ENCODE measurements at places on chromosomes 3 and 15.

GRCh38 chr3:139668332-139668731 lies 9.4 kb downstream of the NMNAT3 start:
- H3K27me3 ChIP-seq, result no peaks in the 10 kb centered on the region
- H3K4me1 ChIP-seq, result no peaks in the 10 kb centered on the region
- H3K27ac ChIP-seq, result no peak overlapping the region
- DNase-seq, result no peak
- no peak overlapping the region for H3K4me3 ChIP-seq

DNA sequence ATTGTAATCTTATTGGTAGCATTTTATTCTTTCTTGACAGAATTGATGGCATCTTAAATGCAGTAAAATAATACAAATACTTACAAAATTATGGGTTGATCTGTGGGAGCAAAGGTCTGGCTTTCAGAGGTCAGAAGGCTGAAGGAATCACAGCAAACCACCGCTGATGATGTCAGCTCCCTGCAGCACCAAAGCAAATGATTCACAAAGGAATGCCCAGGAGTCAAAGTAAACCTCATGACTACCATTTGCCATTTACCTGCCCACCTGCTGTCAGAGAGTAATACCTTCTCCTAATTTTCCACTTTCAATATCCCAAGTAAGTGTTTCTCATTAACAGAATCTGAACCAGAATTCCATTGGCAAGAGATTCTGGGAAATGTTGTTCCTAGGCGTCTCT lies 46.1 kb downstream of the CPA3 start:
- no peak overlapping the region for H3K27ac ChIP-seq
- no peak for DNase-seq

DNA sequence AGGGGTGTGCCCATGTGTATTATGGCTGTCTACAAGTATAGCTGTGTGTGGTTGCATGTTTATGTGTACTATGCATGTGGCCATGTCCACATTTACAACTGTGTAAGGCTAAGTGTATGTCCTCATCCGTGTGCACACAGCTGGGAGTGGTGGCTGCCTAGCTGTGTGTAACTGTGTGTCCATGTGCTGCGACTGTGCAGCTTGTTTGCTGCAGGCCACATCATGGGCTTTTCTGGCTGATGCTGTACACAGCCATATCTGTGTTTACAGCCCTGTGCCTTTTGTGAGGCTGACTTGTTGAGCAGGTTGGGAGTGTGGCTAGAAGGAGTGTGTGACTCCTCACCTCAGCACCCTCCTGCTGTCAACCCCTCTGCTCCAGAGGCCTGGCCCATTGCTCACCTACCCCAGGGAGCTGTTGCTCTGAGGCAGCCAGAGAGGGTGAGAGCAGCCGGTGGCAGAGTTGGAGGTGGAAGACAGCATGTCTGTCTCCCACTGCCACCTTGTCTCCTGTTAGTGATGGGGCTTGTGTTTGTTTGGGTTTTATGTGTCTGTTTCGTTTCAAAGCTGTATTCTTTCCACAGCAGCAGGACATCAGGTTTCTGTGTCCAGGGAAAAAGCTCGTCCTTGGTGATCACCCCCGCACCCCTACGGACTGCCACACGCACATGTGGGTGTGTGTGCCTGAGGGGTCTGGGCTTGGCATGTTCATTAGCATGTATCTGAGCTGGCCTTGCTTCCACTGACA lies 1.4 kb upstream of the GRM2 start:
- DNase-seq, result no peak
- H3K4me1 ChIP-seq, result no peaks in the 10 kb centered on the region
- H3K4me3 ChIP-seq, result no peak overlapping the region
- H3K36me3 ChIP-seq, result no peaks in the 10 kb centered on the region
- no peaks in the 10 kb centered on the region for H3K27me3 ChIP-seq
- H3K27ac ChIP-seq, result no peak overlapping the region

- no peak overlapping the region for H3K4me3 ChIP-seq
- no peaks in the 10 kb centered on the region for H3K36me3 ChIP-seq
- H3K27me3 ChIP-seq, result no peaks in the 10 kb centered on the region
- no peak for DNase-seq
- no peak overlapping the region for H3K27ac ChIP-seq
Measured at GRCh38 chr3:170792471-170792870, 77.5 kb downstream of the RPL22L1 start.

DNA sequence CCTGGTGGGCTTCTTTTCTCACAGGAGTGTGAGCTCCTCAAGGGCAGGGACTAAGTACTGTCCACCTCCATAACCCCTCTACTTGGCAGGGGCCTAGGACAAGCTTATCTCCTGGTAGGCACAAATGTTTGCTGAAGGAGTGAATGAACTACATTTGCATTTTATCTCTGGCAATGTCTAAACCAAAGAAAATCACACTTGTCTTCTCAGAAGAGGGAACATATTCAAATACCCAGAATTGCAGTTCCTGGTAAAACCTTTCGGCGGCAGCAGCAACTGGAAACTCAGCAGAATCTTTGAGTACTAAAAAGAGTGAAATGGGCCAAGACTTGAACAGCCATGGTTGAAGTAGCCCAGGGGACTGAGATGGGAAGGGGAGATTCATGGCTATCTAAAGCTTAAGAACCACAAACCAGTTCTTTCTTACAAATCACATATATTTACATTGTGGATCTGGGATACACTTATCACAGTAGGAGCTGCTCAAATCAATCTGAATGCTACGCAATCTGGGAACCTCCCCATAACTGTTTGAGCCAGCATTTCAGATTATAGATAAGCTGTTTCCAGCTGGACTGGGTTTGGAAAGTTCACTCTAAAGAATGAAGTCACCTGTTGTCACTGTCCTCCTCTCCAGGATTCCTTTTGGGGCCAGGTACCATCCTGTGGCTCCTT lies 18.7 kb upstream of the PTPN9 start:
- no peak for DNase-seq
- no peak overlapping the region for H3K27ac ChIP-seq
- no peak overlapping the region for H3K4me3 ChIP-seq

- no peak overlapping the region for H3K27ac ChIP-seq
- no peaks in the 10 kb centered on the region for H3K36me3 ChIP-seq
- no peak for DNase-seq
- no peaks in the 10 kb centered on the region for H3K27me3 ChIP-seq
- H3K4me3 ChIP-seq, result no peak overlapping the region
Measured at GRCh38 chr3:187856555-187856954, 111.3 kb upstream of the BCL6 start.

GRCh38 chr3:138732456-138732855 lies 102.3 kb downstream of the PIK3CB start:
- DNase-seq, result no peak
- H3K27ac ChIP-seq, result no peak overlapping the region

DNA sequence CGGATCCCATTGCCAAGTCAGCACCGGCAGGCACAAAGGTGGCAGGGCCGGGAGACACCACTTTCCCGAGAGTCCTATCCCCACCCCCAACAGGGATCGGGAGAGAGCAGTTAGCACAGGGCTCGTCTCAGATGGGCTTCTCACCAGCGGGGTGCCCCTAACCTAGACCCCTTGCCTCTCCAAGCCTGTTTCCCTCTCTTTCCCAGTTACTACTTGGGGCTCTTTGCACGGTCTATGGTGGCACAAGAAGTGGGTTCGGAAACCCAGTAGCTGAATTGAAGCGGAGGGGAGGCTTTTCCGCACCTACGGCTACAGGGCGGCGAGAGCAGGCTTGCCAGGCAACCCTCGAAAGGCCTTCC lies 383 bp upstream of the EFCC1 start:
- H3K4me3 ChIP-seq, result no peak overlapping the region
- H3K36me3 ChIP-seq, result no peaks in the 10 kb centered on the region
- H3K27me3 ChIP-seq, result peaks cover 70% of the 10 kb centered on the region
- H3K27ac ChIP-seq, result no peak overlapping the region
- no peak for DNase-seq
